ENCODE measurements at places on chromosomes 3 and 15. TPM values are rescaled to one million over a fixed set of nuclear protein-coding genes. Genes with fewer than 3 reads are reported as not detected.

CLN6 gene
- 6.6 TPM for total RNA-seq

TMC3 gene
- total RNA-seq = not detected

TMEM89 gene
- not detected for total RNA-seq

UROC1 gene
- total RNA-seq = not detected

TATDN2 gene
- total RNA-seq = 18.8 TPM

PIGBOS1 gene
- total RNA-seq = 16.0 TPM
